ENCODE measurements at places on chromosomes 2 and 18.

GRCh38 chr2:52919673-52920072 is 847.9 kb upstream of the CHAC2 start:
- no peak for DNase-seq

DNA sequence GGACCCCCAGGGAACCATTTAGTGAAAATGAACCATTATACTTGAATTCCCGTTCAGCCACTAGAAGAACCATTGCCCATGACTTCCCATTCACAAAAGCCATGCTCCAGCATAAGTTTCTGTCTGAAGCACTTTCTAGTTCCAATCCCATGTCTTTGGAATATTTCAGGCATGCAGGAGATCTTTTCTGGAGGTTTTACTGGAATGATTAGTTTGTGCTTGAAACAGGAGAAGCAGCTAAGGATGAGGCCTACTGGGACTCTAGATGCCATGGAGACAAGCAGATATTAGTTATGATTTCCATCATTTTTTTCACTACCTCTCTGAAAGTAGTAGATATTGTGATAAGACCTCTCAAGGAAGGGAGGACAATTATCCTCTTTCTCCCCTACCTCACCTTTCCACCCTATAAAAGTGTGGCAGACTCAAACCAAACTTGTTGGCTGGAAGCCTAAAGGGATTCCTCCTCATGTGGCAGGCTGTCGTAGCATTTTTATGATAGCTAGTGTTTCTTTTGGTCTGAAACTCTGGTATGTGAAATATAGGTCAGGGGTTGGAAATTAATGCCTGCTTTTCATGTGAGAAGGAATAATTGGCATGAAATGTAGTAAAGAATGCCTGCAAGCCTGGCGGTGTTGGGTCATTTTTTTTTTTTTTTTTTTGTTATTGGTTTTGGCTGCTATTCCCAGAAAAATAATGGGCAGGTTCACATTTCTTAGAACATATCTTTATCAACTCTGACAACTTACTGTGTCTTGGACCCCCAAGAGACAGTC is 29.3 kb upstream of the MMADHC start:
- DNase-seq = no peak

- no peak for DNase-seq
Observed at GRCh38 chr18:6712401-6712800, 17.1 kb upstream of the ARHGAP28 start.

DNA sequence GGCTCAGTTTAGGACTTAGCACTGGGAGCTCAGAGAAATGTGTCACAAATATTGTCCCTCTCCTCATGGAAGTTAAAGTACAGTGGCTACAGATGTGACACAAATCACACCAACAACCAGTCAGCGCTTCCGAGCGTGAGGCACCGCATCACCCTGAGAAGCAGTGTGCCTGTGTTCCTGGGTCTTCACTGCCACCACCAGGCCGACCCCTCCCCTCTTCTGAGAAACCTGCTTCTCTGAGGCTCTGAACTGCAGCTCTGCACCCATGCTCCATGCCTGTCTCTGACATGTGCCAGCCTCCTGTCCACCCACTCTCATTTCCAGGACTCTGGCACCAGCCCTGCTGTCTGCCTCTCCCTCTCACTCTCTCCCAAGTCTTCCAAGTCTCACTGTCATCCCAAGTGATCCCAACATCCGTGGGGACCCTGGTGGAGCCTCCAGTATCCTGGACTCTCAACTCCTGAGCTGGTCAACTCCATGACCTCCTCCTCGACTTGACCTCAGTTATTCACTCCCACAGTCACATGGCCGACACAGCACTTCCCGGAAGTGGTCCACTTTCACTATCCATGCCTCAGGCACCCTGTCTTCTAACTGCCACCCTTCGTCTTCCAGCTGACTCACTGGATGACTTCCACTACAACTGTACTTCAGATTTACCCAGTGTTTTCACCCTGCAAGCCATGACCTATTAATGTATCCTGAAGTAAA is 73.5 kb downstream of the FBXO15 start:
- no peak for DNase-seq

GRCh38 chr2:96727431-96727830 is 12.4 kb downstream of the LMAN2L start:
- DNase-seq = no peak

GRCh38 chr18:54154231-54154630 is 70.2 kb downstream of the MBD2 start:
- DNase-seq = no peak

- DNase-seq = no peak
Observed at GRCh38 chr18:11820697-11821096, 30.5 kb upstream of the CHMP1B start.

DNA sequence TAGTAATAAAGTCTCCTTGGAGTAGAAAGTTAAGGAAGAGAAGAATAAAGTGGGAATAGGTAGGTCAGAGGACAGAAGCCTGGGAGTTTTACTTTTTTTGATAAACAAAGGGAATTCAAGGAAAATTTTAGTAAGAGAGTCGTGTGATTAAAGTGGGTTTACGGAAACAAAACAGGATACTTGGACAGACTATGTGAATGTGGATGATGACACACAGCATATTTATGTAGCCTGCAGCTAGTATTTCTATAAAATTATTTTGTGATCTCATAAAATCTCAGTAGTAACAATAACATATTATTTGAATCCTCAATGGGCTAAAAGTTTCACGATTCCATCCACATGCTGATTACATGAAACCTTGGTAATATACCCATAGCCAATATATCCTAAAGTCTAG is 450.7 kb upstream of the PIK3C3 start:
- no peak for DNase-seq

DNA sequence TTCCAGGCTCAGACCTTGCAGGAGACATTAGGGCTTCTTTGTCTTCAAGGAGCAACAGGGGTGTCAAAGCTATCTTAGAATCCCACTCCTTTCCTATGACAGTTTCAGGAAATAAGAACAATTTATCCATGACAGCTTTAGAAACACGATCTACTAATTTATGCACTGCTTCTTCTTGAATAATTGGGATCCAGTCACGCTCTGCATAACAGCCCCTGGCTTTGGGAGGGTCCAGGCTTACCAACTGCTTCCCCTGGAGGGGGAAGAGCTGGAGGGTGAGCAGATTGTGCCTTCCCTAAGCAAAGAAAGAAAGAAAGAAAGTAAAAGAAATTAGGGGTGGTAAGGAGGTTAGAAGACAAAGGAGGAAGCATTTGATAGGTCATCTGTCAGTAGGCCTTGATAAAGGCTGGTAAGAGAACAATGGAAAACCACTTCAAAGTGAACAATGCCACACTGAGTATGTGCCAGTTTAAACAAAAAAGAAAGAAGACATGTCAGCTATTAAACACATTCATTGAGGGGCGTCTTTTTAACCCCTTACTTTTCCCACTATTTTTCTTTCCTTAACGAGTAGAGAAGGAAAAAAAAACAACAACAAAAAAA is 327.6 kb downstream of the DCC start:
- no peak for DNase-seq

- DNase-seq = no peak
Observed at GRCh38 chr18:63974991-63975390, 5.1 kb downstream of the SERPINB8 start.
